ENCODE measurements at places on chromosomes 5 and 9.

- DNase-seq: no peak
Measured at GRCh38 chr5:181188700-181189362, 16.2 kb downstream of the TRIM7 start.

GRCh38 chr5:167296066-167296465 lies 995.4 kb upstream of the WWC1 start:
- no peak for DNase-seq

DNA sequence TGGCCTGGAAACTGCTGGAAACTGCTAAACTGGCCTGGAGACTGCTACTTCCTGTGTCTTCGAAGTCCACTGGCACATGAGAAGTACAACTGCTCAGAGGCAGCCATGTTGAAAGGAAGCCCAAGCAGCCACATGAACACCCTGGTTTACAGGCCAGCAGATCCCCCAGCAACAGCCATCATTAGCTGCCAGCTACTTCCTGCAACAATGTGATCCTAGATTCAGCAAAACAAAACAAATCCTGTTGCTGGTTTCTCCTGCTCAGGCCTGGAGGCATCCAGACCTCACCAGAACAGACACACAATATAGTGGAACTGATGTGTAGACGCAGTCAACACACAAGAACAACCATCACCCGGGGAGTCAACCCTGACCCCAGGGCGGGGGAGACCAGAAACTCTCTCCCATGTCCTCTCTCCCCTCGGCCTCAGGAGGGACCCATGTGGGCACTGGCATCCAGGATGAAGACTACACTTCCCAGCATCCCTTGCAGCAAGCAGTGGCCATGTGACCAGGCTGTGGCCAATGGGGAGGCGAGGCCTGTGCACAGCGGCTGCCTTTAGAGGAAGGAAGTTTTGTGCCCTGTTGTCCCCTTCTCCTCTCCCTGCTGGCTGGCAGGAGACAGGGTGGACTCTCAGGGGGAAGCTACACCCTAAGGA lies 9.2 kb upstream of the LCN15 start:
- DNase-seq: no peak

- DNase-seq: no peak
Measured at GRCh38 chr5:54415896-54416601, 39.5 kb upstream of the HSPB3 start.

- DNase-seq: no peak
Measured at GRCh38 chr5:627840-628239, 15.7 kb downstream of the CEP72 start.

DNA sequence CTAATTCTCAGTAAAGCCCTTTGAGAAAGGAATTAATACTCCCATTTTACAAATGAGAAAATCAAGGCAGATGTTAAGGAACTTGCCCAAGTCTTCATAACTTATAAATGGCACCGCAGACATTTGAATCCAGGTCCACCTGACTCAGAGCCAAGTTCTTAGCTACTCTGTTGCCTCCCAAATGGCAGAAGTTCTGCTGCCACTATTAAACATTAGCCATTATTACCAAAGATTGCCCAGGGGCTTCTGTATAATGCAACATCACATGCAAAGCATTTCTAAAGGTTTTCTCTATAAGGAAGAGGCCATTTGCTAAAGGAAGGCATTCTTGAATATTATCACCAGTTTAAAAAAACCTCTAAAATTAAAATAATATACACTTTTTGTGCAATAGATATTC lies 28.3 kb downstream of the TPD52L3 start:
- DNase-seq: no peak

GRCh38 chr9:10903969-10904368 lies 291.2 kb upstream of the PTPRD start:
- no peak for DNase-seq

DNA sequence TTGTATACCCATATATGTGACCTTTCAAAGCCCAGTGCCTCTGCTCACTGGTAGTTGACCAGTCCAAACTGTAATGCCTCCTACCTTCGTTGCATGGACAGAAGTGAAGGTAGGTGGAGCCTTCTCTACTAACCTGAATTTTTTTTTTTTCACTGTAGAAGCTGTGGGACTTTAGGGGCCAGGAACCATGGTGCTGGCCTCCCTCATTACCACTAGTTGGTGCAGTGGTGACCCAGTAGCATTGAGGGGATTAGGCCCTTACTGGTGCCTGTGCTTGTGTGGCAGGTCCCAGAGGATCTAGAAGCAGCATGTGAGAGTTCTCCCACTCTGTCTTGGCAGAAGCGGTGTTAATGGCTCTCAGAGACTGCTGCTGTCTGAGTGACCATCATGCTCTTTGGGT lies 2.3 kb downstream of the RALGPS1 start:
- no peak for DNase-seq
